ENCODE measurements at places on chromosomes 12 and 14.

DNA sequence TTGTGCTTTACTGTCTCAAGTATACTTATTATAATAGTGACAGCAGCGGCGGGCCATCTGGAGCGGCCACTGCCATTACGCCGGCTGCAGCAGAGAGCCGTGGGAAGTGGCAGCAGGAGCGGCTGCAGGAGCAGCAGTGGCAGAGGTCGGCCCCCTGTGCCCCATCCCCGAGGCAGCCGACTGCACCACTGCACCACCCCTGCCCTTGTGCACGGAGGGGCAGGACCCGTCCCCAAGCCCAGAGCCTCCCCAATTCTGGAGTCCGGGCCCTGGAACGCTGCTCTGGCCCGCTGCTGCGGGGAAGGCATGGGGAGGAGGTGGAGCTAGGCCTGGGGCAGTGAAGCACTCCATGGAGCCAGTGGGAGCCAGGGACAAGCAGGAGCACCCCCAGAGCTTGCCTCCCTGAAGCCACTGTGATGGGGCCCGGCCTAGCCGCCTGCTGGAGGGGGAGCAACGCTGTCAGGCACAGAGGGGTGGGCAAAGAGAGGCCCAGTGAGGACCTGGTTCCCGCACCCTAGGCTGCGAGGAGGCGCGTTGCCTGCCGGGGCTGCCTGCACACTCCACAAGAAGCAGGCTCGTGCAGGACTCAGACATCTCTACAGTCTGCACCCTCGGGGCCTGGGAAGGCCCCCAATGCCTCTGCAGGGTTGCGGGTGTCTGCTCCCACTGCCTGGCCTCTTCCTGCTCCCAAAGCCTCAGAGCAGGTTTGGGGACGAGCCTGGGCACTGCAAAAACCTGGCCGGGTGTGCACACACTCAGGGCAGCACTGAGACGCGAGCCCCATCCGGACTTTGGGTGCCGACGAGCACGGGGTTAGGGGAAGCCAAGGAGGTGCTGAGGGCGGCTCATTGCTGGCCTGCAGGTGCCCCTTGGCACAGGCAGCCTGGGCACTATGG lies 74.2 kb upstream of the RASSF8 start:
- DNase-seq: no peak

DNA sequence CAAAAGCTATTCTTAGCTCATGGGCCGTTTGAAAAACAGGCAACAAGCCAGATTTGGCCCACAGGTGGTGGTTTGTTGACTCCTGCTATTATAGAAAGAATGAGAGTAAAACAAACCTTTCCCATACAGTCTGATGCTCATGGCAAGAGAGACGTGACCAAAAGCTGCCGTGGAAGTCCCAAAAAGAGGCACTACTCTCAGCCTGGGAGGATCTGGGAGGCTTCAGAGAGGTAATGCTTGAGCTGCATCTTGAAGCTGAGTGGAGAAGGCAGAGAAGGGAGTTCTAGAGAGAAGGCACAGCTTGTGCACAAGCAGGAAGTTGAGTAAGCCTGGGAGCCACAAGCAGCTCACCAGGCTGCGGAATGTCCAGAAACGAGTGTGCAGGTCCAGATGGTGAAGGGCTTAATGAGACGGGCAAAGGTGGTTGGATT lies 9.6 kb downstream of the PLXNC1 start:
- no peak for DNase-seq

GRCh38 chr12:114732426-114733030 lies 48.6 kb upstream of the TBX3 start:
- no peak for DNase-seq

GRCh38 chr12:1939801-1940607 lies 21.6 kb upstream of the CACNA2D4 start:
- peak; percentile 78 for DNase-seq

GRCh38 chr12:20805921-20806320 lies 4.6 kb upstream of the SLCO1B3 start:
- DNase-seq: no peak

DNA sequence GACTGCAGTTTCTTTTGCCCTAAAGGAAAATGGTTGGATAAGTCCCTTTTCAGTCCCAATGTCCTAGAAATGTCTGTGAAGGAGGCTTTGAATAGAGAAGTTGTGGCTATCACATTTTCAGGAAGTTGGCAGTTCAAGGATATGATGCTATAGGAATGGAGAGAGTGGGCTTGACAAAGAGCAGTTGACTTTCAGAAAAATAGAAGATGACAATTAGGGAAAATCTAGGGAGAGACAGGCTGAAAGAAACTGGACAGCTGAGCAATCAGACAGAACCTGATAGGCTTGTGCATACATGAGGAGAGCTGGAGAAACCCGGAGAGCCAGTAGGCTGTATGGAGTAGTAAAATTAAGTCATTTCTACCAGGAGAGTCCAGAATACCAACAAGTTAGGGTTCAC lies 50.5 kb downstream of the LMNTD1 start:
- DNase-seq: no peak

DNA sequence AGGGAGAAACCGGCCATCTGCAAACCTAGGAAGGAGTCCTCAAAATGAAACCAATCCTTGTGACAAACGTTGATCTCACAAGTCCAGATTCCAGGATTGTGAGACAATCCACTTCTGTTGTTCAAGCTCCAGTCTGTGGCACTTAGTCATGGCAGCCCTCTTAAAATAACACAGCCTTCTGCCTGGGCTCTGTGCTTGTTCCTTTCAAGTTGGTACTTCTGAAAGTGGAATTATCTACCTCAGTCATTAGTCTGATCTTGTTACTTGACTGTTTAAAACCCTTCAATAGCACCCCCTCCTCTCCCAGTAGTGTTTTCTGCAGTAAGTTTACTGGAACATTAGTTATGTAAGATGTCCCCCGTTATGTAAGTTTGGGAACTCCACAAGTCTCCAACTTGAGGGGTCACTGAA lies 111.0 kb upstream of the HIF1A start:
- DNase-seq: peak; percentile 92

- DNase-seq: no peak
Observed at GRCh38 chr12:117067638-117068037, 31.6 kb downstream of the TESC start.

GRCh38 chr14:96272777-96273473 lies 16.9 kb downstream of the BDKRB1 start:
- peak; percentile 76 for DNase-seq

- DNase-seq: no peak
Observed at GRCh38 chr12:6361834-6362233, 13.5 kb downstream of the SCNN1A start.

GRCh38 chr12:94080341-94081009 lies 67.9 kb upstream of the PLXNC1 start:
- DNase-seq: no peak

- peak; percentile 79 for DNase-seq
Observed at GRCh38 chr12:22443379-22444316, 100.7 kb downstream of the C2CD5 start.

DNA sequence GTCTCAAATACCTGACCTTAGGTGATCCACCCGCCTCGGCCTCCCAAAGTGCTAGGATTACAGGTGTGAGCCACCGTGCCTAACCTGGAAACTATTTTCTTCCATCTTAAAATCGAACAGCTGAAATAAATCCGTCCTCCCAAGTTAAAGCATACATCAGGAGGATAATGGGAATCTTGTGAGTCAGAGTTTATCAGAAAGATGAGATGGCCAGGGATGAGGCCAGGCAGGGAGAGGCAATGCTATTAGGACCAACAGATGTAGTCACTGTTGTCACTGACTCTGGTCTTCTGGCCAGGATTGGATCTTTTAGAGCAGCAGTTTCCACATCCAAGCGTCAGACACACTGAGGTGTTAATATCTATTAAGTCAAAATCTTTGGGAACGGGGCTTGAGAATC lies 61.7 kb upstream of the USP44 start:
- DNase-seq: peak; percentile 58

- DNase-seq: no peak
Observed at GRCh38 chr12:48015954-48016353, 11.7 kb upstream of the COL2A1 start.

GRCh38 chr12:107429006-107429705 lies 256.4 kb upstream of the PWP1 start:
- no peak for DNase-seq

- peak; percentile 55 for DNase-seq
Observed at GRCh38 chr12:116547955-116548501, 11.2 kb upstream of the MAP1LC3B2 start.

DNA sequence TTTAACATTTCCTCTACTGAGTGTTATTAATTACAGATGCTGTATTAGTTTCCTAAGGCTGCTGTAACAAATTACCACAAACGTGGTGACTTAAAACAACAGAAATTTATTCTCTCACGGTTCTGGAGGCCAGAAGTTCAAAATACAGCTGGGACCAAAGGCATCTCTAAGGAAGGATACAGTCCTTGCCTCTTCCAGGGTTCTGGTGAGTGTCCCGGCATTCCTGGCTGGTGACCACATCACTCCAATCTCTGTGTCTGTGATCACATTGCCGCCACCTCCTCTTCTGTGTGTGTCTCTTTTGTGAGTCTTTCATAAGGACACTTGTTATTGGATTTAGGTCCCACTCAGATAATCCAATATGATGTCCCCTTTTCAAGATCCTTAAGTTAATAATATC lies 85.1 kb upstream of the CCDC198 start:
- DNase-seq: no peak

DNA sequence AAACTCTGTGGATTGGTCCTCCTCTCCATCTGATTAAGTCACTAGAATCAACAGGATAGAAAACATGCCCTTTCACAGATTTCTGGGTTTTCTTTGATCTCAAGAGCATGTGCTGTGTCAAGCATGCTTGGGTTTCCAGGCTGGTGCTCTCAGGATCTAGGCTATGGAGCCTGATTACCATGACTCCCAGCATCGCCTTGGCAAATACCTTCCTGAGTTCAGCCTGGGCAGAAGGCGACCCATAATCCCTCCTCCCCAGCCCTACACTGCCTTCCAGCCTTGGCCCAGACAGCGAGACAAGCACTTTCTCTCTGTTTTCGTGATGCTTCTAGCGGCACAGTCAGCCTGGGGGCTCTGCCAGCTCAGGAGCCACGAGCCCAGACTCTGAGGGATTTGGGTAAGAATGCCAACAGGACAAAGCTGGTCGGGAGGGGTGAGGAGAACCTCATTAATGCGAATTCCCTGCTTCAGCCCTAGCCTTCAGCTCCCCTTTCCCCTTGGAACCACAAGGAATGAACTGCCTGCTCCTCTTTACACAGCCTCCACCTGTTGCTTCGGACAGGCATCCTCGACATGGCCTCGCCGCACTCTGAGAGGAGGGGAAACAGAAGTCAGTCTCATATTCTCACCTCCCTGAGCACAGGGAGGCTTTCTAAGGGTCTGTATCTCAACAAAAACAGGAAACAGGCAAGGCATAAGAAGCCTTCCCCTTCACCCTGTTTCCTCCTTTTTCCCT lies 227.1 kb downstream of the MSRB3 start:
- no peak for DNase-seq

DNA sequence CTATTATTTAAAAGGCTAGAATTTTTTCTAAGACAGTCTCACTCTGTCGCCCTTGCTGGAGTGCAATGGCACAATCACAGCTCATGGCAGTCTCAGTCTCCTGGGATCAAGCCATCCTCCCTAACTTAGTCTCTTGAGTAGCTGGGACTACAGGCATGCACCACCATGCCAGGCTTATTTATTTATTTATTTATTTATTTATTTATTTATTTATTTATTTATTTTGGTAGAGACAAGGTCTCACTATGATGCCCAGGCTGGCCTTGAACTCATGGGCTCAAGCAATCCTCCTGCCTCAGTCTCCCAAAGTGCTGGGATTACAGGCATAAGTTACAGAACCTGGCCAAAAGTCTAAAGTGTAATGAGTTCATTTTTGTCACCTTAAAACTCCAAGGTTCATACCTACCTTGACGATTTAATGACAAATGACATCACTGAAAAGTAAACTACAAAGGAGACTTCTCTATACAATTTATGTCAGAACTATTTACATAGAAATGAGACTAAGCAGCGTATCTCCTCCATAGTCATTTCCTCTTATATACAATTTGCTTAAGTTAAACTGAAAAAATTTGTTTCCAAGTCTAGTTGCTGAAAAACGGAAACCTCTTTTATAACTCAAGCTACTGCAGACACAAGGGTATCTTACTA lies 78.2 kb downstream of the EPS8 start:
- DNase-seq: no peak

DNA sequence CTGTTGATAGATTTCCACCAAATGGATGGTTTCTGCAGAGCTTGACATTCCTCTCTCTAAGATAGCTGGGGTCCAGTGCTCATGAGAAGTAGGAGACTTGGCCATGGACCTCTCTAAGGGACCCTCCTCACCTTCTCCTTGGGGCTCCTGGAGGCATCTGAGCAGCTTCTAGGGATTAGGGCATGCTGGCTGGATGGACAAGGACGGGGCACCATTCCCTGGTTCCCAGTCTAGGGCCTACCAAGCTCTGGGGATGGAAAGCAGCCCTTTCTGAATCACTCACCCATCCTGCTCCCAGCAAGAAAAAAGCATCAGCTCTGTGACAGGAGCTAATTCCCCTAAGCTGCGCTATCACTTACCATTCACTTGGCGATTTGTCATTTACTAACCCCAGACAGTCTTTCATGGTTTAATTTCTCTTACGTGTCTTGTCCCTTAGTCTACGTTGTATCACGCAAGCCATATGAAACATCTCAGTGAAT lies 39.5 kb downstream of the VWF start:
- DNase-seq: no peak

GRCh38 chr12:52976574-52977071 lies 27.7 kb downstream of the KRT18 start:
- peak; percentile 70 for DNase-seq

- no peak for DNase-seq
Observed at GRCh38 chr12:50249464-50250182, 33.7 kb downstream of the LIMA1 start.

Measured in IMR-90 (cell line).